ENCODE measurements at places on chromosomes 3 and 15.

- no peak for DNase-seq
Observed at GRCh38 chr3:179512378-179512777, 50.3 kb upstream of the ACTL6A start.

DNA sequence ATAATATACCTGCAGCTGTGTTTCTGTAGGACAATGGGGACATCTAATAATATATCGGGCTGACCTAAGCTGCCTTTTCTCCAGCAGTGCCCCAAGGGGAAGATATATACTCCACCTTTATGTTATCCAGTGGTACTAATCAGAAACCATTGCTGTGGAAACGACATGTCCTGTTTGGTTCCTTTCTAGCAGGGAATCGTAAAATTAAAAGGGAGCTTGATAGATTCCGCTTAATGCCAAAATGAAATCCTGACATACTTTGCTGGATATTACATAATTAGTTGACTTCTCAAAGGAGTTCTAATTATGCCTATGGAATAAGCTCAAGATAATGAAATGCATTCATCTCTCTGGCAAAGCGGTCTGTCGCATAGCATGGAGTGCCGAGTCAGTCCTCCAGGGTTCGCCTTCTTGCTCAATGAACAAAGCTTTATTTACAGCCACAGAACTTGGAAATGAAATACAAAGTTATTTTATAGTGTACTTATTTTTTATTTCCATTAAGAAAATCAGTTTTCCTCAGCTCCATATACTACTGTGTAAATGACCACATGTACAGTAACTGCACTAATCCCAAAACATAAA, 262.8 kb downstream of the LRTM1 start:
- DNase-seq = no peak

DNA sequence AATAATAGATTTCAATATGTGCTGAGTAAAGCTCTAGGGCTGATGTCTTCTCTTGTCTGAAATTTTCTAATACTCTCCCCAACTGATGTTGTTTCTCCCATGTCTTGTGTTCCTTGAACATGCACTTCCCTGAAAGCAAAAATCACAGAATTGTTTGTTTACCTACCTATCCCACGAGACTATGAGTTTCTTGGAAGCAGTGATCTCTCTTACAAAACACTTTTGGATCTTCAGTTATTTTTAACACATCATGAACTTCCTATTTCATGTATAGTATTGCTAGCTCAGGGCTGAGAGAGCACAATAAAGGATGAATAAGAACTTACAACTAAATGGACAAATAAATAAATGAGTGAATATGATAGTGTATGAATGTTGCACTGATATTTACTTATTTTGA, 365.0 kb downstream of the ROBO2 start:
- DNase-seq = no peak

DNA sequence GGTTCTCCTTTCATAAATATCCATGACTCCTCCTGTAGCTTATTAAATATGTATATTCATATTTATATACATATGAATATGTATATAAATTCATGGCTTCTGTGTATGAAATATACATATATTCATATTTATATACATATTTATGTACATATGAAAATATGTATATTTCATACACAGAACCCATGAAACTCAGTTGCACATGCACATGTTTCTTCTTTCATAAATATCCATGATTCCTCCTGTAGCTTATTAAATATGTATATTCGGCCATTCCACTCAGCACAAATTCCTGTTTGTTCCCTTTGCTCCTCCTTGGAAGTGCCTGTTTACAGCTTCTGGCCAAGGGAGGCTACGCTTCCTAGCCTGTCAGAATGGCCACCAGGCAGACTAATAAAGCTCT, 221.6 kb downstream of the IL5RA start:
- no peak for DNase-seq

GRCh38 chr3:105653166-105653565, 215.6 kb downstream of the CBLB start:
- DNase-seq = no peak
